Activated naive CD8-positive, alpha-beta T cell treated with anti-CD3 and anti-CD28 coated beads, Interleukin-2, amount 10 ng/mL, durations not matched to agents 7 days and 5 days (primary cell): ENCODE measurements at places on chromosomes 11 and 22. TPM values are rescaled to one million over a fixed set of nuclear protein-coding genes. Genes with fewer than 3 reads are reported as not detected.

IL18 gene
- 0.75 TPM for total RNA-seq

TPCN2 gene
- total RNA-seq: 21.4 TPM

TESMIN gene
- 10.5 TPM for total RNA-seq

SLC15A3 gene
- 7.4 TPM for total RNA-seq

DNA sequence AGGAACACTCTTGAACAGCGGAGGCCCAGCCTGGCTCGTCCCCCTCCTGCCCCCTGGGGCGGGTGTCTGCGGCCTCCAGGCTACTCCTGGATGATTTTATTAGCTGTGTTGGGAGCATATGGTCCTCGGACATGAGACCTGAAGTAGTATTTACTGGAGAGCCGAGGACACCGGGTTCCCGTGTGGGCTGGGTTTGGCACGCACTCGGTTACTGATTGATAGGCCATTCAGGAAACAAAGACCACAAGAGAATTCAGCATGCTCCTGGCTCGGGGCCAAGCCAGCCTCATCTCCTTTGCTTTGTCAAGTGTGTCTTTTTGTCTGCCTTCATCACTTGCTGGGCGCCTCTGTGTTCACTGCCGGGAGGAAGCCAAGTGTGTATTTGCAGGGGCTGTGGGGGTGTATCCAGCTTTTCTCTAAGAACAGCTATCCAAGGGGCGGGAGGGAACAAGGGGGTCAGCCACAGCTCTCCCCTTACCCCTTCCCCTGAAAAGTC is 9.7 kb downstream of the FXYD2 start:
- peak overlapping the region; percentile 84 for H3K4me3 ChIP-seq
- no peaks in the 10 kb centered on the region for H3K27me3 ChIP-seq
- no peaks in the 10 kb centered on the region for H3K36me3 ChIP-seq
- peak overlapping the region; percentile 98 for H3K27ac ChIP-seq
- peaks cover 50% of the 10 kb centered on the region for H3K4me1 ChIP-seq

DNA sequence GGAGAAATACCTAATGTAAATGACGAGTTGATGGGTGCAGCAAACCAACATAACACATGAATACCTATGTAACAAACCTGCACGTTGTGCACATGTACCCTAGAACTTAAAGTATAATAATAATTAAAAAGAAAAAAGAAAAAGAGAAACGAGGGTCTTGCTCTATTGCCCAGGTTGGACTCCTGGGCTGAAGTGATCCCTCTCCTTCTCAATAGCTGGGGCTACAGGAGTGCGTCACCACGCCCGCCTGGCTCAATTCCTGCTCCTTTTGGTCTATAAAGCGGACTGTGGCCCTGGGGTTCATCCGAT is 521 bp upstream of the PTS start:
- peaks cover 9% of the 10 kb centered on the region for H3K36me3 ChIP-seq
- no peak for DNase-seq
- H3K27ac ChIP-seq: peak overlapping the region; percentile 82
- H3K4me3 ChIP-seq: peak overlapping the region; percentile 86
- no peaks in the 10 kb centered on the region for H3K27me3 ChIP-seq
- peaks cover 16% of the 10 kb centered on the region for H3K4me1 ChIP-seq

DNA sequence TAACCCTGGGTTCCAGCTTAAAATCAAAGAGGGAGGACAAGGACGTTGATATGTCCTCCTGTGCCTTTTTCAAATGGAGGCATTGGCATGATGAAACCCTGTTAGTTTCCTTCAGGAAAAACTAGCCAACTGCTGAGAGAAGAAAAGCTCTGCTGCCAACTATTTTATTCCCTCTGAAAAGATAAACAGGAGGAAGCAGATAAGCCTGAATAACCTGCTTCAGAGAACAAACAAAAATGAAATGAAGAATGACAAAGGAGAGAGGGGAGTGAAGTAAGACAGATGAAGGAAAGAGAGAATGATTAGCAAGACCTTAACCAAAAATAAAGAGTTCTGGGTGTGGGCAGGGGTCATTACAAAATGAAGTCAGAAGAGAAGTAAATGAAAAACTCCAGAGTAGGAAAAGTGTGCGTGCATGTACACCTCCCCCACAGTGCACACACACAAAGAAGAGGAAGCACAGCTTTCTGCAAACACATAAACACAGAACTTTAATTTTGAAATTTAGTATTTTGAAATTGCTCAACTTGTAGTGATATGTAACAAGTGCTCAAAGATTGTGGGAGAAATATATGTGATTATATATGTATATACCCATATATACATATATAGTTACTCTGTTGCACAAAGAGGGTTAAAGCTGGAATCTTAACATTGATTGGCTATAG is 332.2 kb downstream of the LUZP2 start:
- H3K4me1 ChIP-seq: no peaks in the 10 kb centered on the region
- H3K4me3 ChIP-seq: no peak overlapping the region
- DNase-seq: no peak
- H3K27me3 ChIP-seq: no peaks in the 10 kb centered on the region
- H3K36me3 ChIP-seq: no peaks in the 10 kb centered on the region

DNA sequence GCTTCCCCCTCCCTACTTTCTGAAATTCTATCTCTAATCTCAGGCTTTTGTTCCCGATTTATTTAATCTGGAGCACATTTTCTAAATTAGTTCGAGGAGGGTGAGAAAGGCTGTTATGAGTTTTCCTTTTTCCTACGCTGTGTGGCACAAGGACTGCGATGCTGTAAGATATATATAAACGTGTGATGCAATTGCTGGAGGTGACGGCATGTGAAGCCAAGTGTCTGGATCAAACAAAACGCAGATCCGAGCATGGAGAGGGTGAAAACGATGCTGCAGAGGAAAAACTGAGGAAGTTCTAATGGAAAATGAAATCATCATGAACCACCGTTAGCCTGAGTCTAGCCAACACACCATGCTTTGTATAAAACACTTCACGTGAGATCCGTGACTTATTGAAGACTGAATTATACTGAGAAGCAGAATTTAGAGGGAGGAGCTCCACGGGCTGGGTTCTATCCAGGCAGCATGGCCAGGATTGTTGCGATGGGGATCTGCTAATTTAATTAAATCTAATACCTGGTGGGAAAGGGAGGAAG is 4.4 kb downstream of the PKNOX2 start:
- peaks cover 11% of the 10 kb centered on the region for H3K4me1 ChIP-seq
- no peak overlapping the region for H3K4me3 ChIP-seq
- H3K27ac ChIP-seq: no peak overlapping the region
- peaks cover 60% of the 10 kb centered on the region for H3K27me3 ChIP-seq
- DNase-seq: no peak
- peaks cover 1% of the 10 kb centered on the region for H3K36me3 ChIP-seq

DNA sequence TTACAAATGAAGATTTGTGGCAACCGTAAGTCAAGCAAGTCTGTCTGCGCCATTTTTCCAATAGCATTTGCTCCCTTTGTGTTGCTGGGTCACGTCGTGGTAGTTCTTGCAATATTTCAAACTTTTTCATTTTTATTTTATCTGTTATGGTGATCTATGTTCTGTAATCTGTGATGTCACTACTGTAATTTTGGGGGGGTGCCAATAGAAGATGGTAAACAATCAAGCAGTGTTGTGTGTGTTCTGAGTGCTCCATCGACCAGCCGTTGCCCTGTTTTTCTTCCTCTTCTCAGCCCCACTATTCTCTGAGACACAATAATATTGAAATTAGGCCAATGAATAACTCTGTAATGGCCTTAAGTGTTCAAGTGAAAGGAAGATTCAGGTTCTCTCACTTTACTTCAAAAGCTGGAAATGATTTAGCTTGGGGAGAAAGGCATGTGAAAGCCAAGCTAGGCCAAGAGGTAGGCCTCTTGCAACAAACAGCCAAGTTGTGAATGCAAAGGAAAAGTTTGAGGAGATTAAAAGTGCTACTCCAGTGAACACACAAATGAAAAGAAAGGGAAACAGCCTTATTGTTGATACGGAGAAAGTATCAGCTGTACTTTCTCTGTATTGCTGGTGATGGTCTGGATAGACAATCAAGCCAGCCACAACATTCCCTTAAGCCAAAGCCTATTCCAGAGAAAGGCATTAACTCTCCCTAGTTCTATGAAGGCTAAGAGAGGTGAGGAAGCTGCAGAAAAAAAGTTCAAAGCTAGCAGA is 7.5 kb downstream of the ZC3H12C start:
- H3K36me3 ChIP-seq: no peaks in the 10 kb centered on the region
- H3K4me3 ChIP-seq: no peak overlapping the region
- H3K27ac ChIP-seq: no peak overlapping the region
- DNase-seq: no peak

DNA sequence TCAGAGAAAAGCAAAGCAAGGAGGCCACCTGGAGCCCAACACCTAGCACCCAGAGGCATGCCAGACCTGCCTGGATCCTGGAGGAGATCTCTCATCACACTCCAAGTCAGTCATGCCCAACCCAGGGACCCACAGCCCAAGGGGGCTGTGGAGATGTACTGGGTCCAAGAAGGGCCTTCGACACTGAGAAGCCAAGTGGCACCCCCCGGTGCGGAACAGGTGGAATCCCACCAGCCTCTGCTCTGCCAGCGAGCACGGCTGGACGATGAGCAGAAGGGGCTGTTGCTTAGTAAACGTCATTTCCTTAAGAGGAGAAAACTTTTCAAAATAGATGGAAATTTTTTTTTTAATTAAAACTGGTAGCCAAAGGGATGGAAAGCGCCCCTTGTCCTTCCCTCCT is 171.9 kb upstream of the GRK3 start:
- H3K27ac ChIP-seq: no peak overlapping the region
- DNase-seq: no peak
- no peaks in the 10 kb centered on the region for H3K27me3 ChIP-seq

- H3K27ac ChIP-seq: no peak overlapping the region
- H3K27me3 ChIP-seq: no peaks in the 10 kb centered on the region
- no peak for DNase-seq
- H3K4me1 ChIP-seq: peaks cover 2% of the 10 kb centered on the region
- peaks cover 6% of the 10 kb centered on the region for H3K36me3 ChIP-seq
These were observed 20.9 kb downstream of the SVIP start for GRCh38 chr11:22808571-22809197.

GRCh38 chr11:101803651-101804050 is 111.2 kb upstream of the CEP126 start:
- no peak overlapping the region for H3K4me3 ChIP-seq
- H3K27ac ChIP-seq: no peak overlapping the region
- H3K36me3 ChIP-seq: no peaks in the 10 kb centered on the region
- no peaks in the 10 kb centered on the region for H3K4me1 ChIP-seq
- DNase-seq: no peak

DNA sequence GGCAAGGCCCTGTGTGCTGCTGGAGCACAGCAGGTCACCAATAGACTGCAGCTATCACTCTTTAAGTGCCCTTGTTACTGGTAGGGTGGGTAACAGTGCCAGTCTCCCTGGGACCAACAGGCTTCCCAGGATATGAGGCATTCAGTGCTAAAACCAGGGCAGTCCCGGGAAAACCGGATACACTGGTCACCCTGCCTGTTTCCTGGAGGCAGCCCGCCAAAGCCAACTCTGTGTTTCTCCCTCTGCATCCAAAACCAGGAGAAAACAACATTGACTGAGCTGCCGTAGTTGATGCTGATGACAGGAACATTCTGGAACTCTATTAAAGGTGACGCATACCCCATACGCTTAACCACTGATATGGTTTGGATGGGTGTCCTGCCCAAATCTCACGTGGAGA is 149.1 kb downstream of the SHANK2 start:
- no peak for DNase-seq
- no peak overlapping the region for H3K27ac ChIP-seq
- no peaks in the 10 kb centered on the region for H3K36me3 ChIP-seq

- H3K27me3 ChIP-seq: peaks cover 11% of the 10 kb centered on the region
- no peaks in the 10 kb centered on the region for H3K4me1 ChIP-seq
- no peak overlapping the region for H3K27ac ChIP-seq
- no peak for DNase-seq
These were observed 114.5 kb downstream of the FEZ1 start for GRCh38 chr11:125381499-125382044.

- H3K27ac ChIP-seq: no peak overlapping the region
- H3K27me3 ChIP-seq: no peaks in the 10 kb centered on the region
- H3K36me3 ChIP-seq: no peaks in the 10 kb centered on the region
- no peak overlapping the region for H3K4me3 ChIP-seq
These were observed 179.4 kb downstream of the NTM start for GRCh38 chr11:131549770-131550169.

DNA sequence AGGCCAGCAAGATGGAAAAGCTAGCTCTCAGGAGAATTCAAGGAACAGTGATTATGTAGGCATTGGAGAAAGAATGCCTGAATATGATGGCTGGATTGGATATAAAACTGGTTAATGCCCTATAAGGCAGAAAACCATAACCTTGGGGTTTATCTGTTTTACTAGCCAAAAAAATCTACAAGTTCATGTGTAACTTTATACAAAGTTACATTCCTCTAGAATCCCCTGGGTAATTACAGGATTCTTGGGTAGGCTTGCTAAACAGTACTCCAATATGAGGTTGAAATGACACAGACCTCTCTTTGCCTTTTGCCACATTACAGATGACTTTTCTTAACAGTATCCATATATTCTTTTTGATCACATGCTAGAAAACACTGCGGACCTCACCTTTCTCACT is 26.0 kb downstream of the TSPAN18 start:
- no peak overlapping the region for H3K4me3 ChIP-seq
- no peak overlapping the region for H3K27ac ChIP-seq
- peaks cover under 1% of the 10 kb centered on the region for H3K4me1 ChIP-seq
- H3K27me3 ChIP-seq: no peaks in the 10 kb centered on the region

- H3K27me3 ChIP-seq: no peaks in the 10 kb centered on the region
- H3K4me3 ChIP-seq: no peak overlapping the region
- H3K36me3 ChIP-seq: no peaks in the 10 kb centered on the region
- DNase-seq: peak; percentile 48
These were observed 195.3 kb downstream of the BRD1 start for GRCh38 chr22:49632199-49633009.

DNA sequence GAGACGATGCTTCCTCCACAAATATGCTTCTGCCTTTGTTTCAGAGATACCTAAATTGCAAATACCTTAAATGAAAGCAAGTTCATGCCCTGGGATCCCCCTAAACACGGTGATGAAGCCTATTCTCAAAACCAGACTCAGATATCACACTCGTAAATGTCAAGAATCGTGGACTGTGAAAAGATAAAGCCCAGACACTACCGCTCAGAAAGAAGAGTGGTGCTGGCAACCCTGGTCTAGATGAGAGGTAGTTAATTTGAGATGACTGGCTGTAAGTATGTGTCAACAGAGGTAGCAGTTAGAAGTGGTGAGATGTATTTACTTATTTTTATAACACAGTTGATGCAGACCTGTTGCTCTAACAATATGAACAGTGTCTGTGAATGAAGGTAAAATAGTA is 2.5 kb downstream of the OVCH2 start:
- no peak for DNase-seq
- H3K4me1 ChIP-seq: no peaks in the 10 kb centered on the region
- H3K27ac ChIP-seq: no peak overlapping the region
- no peak overlapping the region for H3K4me3 ChIP-seq
- H3K27me3 ChIP-seq: peaks cover 12% of the 10 kb centered on the region
- no peaks in the 10 kb centered on the region for H3K36me3 ChIP-seq
